ENCODE measurements at places on chromosomes 2 and 18.

DNA sequence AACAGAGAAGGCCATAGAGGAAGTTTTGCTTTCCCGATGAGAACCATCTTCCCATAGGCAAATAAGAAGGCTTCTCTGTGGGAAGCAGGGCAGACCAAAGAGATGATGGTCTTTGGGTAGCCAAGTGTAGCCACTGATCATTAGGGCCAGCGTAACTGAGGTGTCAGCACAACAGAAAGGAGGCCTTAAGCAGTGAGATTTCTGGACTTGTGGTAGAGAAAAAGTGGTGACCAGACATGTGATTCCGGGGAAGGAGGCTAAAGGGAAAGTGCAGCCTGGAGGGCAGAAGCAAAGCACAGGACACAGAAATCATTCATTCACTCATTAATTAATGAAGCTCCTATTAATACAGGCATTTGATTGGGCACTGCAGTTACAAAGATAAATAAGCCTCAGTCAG lies 15.4 kb downstream of the EVA1A start:
- DNase-seq: no peak

GRCh38 chr2:228048838-228049490 lies 132.5 kb downstream of the SPHKAP start:
- peak; percentile 54 for DNase-seq

DNA sequence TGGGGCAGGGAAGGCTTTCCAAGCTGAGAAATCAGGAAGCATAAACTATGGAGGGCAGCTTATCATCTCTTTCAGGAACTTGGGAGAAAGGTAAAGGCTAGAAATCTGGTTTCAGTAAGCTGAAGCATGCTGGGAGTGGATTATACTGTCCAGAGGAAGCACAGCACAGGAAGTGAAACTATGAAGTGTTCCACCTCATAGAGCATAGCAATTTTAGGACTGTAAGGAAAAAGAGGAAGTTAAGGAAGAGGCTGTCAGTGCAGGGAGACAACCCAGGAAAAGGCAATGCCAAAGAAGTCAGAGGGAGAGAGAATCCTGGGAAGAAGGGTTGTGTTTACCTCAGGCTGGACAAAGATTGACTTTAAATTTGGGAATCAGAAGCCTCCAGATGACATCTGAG lies 51.9 kb downstream of the EFEMP1 start:
- DNase-seq: no peak

GRCh38 chr2:191272064-191272463 lies 26.9 kb downstream of the MYO1B start:
- no peak for DNase-seq

GRCh38 chr2:96772903-96773671 lies 12.4 kb downstream of the CNNM4 start:
- DNase-seq: no peak

DNA sequence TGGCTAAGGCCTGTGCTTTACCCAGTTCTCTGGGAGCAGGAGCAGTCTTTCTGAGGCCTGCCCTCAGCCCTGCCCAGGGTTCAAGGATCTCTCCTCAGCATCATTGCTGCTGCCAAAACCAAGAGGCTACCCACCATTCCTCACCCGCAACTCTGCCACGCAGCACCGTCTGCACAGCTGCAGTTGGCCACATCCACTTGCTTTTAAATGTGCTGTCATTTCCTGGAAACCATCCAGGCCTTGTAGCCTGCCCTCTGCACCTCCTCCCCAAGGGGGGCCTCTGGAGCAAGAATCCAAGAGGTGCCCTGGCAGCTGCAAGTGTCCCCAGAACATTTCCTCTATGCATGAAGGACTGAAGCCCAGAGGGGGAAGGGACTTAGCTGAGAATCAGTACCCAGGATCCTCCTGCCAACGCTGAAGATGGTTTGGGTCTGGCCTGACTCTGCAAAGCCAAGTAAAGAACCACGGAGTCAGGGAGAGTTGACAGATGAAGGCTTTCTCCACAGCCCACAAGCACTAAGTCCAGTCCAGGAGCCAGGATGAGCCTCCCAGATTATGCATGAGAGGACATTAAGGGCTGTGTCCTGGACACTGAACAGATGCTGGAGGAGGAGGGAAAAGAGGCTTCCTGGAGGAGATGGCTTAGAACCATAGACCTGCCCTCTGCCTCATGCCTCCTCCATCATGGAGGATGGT lies 14.9 kb downstream of the EMX1 start:
- DNase-seq: peak; percentile 23

DNA sequence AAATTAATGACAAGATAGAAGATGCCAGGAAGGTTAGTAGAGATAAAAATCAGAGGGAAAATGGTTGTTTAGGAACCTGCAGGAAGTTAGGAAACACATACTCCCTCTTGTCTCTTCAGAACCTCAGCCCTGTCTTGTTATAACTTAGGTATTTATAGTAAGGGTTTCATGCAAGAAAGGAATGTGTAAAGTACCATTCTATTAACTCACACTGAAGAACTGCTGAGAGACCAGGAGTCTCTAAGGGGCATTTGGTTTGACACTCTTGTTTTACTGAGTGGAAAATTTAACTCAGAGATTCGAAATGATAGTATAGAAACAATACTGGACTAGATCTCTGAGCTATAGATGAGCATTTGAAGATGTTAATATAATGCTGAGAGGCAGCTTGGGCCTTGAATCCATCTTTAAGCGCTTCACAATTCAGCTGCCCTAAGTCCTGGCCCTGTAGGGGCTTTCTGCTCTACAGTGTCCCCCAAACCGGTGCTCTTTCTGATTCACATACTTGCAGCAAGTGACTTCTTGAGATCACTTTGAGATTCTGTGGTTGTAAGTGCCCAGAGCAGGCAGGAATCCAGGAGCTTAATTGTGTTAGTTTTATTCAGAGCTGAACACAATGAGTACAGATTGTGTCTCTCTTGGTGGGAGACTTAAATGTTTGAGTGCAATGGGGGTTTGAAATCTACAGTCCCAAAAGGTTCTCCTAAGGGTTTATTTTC lies 235.0 kb upstream of the RGPD4 start:
- peak; percentile 62 for DNase-seq

DNA sequence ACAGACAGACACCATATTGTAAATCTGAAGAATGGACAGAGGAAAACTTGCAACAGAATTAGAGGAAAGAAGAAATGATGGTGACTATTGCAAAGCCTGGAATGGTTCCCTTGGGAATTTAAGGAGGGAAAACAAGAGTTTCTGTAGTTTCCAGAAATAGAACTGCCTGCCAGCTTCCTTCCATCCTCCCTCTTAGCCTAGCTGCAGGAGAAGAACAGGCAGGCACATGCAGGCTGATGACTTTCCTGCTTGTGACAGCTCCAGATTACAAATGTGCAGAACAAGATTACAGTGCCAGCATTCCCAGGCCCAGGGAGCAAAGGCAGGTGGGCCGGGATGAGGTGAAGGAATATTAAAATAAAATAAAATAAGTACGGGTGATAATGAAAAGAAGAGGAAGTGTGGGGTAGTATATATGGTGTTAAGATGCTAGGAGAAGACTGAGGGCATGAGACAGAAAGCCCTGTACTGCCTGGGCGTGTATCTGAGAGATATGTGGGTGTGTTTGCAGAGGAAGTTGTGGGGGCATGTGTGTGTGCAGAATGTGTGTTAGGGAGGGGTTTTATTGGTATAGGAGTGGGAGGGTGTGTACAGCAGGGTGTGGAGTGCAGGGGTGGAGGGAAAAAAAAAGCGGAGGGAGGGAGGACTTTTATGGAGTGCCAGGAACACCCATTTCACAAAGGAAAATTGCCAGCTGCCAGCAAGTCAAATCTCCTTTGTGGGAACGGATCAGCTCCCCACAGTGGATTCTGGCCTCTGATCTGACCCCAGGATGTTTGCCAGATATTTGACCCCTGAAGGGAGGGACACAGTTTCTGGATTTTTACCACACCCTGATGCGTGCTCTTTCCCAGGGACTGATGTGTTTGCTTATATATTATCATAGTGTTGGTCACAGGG lies 43.9 kb upstream of the NEMP2 start:
- DNase-seq: peak; percentile 54

DNA sequence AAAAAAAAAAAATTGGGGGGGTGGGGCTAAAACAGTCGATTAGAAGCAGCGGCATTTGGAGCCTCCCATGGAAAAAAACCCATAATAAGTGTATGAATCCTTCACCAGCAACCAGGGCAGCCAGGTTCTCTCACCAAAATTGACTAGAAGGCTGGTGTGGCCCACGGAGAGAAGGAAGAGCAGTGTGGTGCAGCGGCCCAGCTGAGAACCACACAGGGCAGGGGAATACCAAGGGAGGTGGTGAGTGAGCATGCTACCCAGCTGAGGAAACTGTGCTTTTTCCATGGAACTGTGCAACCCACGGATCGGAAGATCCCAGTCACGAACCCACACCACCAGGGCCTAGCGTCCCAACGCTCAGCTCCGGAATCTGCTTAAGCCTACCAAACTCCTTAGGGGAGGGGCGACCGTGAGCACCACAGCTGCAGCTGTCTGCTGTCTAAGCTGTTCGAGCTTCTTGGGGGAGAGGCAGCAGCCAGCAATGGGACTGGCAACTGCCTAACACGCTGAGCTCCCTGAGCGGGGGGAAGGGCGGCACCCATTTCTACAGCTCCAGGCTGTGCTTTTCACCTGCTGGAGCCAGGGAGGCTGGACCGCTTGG lies 1037.2 kb upstream of the ACVR2A start:
- DNase-seq: no peak

- DNase-seq: no peak
These were observed 136.0 kb downstream of the GFPT1 start for GRCh38 chr2:69250981-69251380.

DNA sequence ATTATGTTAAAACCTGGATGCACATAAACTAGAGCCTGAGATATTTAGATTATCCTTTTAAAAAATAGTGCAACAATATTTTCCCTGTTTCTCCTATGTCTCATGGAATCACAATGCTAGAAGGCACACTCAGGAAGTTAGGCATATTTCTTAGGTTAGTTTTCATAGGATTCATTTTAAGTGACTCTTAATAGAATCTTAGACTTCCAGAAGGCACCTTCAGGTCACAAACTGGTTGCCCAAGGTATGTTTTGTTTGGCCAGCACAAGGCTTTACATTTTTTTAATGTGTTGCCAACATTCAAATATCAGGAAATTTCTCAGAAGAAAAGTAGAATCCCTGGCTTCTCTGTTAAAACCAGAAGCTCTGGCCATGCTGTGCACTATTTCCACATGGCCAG lies 129.3 kb downstream of the LNPK start:
- peak; percentile 72 for DNase-seq

DNA sequence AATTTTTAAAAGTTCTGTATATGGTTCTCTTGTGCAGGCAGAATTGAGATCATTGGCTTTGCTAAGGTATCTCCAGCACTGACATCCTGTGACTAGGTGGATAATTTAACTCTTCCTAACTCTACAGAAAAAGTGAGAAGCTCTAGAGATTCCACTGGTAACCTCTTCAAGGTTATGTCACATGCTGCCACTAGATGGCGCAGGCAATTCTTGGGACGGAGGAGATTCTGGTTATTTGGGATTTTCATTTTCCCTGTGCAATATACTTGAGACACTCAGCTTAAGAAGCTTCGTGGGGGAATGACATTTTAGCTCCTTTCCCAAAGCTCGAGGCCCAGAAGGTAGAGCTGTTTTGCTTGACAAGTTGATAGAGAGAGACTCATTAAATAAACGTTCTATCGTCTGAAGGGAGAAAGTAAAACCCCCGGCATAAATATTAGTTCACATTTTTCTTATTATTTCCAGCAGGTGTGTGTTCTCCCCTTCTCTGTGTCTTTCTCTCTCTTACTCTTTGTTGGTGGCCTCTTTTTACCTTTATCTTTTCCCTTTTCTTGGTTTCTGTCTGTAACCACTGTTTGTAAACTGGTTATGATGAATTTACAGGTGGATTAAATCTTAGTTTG lies 26.6 kb upstream of the LANCL1 start:
- DNase-seq: peak; percentile 53

DNA sequence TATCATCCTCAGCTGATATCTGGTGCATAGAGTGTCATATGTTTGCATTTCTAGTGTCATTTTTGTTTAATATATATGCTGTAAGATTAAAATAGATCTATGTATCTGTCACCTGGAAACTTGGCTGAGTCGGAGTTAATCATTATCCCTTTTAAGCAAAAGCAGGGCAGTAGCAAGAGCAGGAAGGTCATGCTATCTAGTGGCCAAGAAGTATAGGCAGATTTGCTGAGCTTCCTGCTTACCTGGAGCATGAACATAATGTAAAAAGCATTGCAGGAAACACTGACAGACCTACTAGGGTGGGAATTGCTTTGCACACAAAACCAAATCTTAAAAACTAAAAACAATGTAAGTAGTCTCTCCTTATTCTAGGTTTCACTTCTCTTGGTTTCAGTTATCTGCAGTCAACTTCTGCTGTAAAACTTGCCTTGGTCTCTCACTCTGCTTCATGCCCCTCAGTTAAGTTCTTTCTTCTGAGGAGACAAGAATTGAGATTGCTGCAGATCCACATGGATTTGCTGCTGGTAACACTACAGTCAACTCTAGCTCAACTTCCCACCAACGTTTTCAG lies 295.3 kb downstream of the CDH7 start:
- DNase-seq: no peak

DNA sequence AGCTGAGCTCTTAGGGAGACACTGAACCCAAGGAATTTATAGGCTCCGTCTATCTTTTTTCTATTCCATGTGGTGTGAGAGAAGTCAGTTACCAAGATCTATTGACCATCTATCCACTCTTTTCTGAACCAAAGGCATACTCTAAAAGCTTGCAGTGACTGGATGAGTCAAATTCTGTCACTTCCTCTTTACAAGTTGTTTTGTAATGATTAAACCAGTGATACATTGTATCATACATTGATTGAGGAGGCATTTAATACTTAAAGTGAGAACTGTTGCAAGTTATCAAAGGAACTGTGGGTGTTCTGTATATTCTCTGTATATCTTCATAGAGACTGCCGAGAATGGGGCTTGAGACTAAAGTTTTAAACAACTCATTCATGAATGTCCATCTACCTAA lies 188.8 kb downstream of the CAMKMT start:
- peak; percentile 8 for DNase-seq

- no peak for DNase-seq
These were observed 116.4 kb downstream of the KCNJ3 start for GRCh38 chr2:154814856-154815255.

- no peak for DNase-seq
These were observed 87.2 kb downstream of the SMAD7 start for GRCh38 chr18:48863432-48864065.

- DNase-seq: peak; percentile 70
These were observed 27.1 kb upstream of the PIEZO2 start for GRCh38 chr18:11176481-11176881.

DNA sequence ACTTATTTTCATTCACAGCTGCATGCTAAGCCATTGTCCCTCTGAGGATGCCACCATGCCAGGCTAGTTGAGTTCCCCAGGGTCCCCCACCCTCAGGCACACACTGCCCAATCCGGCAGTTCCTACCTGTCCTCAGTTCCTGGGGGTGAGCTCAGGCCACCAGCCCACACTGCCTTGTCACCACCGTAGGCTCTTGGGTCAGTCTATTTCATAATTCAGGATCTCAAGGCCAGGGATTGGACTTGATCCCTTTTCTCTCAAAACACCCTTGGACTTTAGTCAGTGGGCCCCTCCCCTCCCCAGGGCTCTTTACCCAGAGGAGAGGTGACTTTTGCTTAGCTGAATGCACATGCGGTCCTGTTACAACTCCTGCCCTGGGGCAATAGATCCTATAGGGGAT lies 18.7 kb upstream of the MC2R start:
- DNase-seq: no peak

All from AG10803 (cell line).